ENCODE measurements at places on chromosomes 1 and 21. TPM values are rescaled to one million over a fixed set of nuclear protein-coding genes. Genes with fewer than 3 reads are reported as not detected.

GRCh38 chr21:35382696-35383095 lies 333.6 kb upstream of the RUNX1 start:
- no peak for DNase-seq

DNA sequence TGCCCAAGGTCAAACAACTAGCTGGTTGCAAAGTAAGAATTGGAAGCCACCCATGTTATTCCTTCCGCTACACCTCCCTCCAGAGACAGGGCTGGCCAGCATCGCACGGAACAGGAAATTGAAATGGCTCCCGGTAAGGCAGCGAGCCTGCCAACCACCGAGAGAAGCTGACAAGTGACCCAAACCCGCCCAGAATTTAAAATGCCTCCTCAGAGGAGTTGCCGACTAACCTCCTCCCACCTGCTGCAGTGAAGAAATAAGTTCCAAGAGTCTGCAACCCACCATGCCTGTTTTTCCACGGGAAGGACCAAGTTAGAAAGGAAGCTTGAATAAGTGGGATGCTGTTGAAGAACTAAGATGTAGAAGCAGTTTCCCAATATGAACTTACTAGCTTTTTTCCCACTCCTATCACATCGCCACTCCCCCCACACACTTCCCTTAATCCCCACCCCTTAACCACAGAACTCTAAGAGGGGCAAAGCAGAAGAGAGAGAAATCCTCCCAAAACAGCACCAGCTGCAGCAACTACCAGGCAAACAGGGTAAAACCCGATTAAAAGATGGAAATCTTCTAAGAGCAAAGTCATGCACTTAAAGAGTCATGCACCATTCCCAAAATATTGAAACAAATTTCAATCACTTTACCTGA lies 78.6 kb downstream of the TIAM1 start:
- no peak for DNase-seq

- DNase-seq: no peak
These were observed 64.7 kb downstream of the TPR start for GRCh38 chr1:186310307-186310706.

- DNase-seq: no peak
These were observed 148.6 kb downstream of the CHD1L start for GRCh38 chr1:147391114-147391513.

- DNase-seq: no peak
These were observed 124.6 kb downstream of the HLCS start for GRCh38 chr21:36841866-36842265.

DNA sequence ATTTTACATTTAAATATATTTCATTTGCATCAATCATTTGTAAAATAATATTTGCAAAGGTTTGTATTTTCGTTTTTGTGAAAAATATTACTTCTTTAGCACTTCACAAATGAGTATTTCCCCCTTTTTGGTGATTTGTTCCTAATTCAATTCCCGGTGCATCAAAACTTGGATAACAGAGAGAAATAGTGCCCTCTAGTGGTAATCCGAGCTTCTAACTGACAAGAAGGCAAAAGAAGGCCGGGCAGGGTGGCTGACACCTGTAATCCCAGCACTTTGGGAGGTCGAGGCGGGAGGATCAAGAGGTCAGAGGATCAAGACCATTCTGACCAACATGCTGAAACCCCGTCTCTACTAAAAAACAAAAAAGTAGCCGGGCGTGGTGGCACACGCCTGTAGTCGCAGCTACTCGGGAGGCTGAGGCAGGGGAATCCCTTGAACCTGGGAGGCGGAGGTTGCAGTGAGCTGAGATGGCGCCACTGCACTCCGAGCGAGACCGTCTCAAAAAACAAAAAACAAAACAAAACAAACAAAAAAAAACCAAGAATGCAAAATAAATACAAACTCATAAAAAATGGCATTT lies 137.7 kb downstream of the COL11A1 start:
- DNase-seq: no peak

DNA sequence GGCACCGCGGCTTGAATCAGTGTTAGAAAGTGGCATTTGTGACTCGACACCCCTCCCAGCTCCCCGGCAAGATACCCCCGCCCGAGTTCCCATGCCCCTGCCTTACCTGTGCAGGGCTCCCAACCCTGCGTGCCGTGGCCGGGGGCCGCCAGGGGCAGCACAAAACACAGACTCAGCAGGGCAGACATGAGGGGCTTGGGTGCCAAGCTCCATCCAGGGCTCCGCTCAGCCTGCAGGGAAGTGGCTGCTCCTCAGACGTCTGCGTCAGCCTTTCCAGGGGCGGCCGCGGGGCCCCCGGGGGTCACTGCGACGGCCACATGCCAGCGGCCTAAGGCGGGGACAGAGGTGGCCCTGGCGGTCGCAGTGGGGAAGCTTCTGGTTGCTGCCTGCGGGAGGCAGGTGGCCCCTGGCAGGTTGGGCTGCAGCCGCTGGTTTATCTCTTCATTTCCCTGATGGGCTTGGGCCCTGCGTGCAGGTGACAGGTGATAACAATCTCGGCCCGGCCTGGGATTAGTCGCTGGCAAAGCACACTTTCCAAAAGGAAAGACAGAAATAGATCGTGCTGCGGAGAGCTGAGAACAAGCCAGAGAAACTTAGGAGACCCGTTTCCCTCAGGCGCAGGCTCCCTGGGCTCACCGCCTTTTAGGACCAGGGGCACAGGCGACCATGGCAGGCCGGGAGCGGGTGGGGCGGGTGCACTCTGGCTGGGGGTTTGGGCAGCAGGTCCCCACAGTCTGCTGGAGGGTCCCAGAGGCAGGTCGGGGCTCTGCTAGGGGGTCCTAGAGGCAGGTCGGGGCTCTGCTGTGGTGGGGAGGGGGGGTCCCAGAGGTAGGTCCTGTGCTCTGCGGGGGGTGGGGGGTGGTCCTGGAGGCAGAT lies at the start of gene TSPEAR:
TSPEAR (minus strand) TSS at position 246 of the 876 bp plus-strand sequence; CDS start at position 188, 58 bp downstream.
- peak; percentile 64 for DNase-seq

DNA sequence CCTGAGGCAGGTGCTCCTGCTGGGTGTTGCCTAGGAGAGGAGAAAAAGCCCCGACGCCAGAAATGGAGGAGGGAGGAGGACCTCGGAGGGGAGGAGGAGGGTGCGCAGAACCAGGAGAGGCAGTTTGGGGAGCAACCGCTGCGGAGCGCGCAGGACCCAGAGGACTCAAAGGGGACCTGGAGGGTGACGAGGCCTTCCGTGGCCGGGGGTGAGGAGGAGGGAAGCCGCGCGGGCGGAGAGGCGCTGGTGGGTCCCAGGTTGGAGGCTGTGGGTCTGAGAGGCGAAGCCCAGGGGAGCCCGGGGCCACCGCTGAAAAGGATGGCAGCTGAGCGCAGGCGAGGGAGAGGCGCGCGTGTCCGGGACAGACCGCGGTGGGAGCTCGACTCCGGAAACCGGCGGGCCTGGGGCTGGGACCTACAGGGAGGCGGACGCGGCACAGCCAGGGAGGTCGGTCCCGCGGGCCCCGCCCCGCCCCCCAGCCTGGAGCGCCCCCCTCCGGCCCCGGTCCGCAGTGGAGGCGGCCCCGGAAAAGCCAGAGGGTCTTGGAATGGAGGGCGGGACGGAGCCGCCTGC lies 15.1 kb downstream of the RNF223 start:
- no peak for DNase-seq

Gene DCST2
- 1.5 TPM for total RNA-seq

Gene NCAM2
- total RNA-seq: 15.9 TPM

All from upper lobe of right lung (tissue), 1 donor.